ENCODE measurements at places on chromosomes 12 and 14.

DNA sequence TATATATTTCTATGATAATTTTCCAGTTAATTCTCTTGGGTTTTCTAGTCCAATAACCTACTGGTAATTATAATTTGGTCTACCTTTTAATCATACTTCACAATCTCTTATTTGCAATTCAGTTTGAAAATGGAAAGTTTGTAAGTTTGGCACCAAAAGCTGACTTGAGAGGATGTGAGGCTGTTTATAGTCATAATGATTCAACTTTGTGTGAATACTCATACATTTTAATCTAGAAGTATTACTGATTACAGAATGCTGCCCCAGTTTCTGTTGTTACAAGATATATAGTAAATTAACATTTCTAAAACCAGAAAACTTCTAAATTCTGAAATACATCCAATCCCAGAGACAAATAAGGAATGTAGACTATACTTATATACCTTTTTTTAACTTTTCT lies 158.2 kb downstream of the SLC38A4 start:
- no peak for DNase-seq

- DNase-seq: no peak
Observed at GRCh38 chr12:23093488-23093887, 468.5 kb downstream of the ETNK1 start.

- no peak for DNase-seq
Observed at GRCh38 chr12:59036973-59037762, 116.9 kb upstream of the LRIG3 start.

- DNase-seq: no peak
Observed at GRCh38 chr12:52211716-52212585, 20.1 kb upstream of the KRT80 start.

DNA sequence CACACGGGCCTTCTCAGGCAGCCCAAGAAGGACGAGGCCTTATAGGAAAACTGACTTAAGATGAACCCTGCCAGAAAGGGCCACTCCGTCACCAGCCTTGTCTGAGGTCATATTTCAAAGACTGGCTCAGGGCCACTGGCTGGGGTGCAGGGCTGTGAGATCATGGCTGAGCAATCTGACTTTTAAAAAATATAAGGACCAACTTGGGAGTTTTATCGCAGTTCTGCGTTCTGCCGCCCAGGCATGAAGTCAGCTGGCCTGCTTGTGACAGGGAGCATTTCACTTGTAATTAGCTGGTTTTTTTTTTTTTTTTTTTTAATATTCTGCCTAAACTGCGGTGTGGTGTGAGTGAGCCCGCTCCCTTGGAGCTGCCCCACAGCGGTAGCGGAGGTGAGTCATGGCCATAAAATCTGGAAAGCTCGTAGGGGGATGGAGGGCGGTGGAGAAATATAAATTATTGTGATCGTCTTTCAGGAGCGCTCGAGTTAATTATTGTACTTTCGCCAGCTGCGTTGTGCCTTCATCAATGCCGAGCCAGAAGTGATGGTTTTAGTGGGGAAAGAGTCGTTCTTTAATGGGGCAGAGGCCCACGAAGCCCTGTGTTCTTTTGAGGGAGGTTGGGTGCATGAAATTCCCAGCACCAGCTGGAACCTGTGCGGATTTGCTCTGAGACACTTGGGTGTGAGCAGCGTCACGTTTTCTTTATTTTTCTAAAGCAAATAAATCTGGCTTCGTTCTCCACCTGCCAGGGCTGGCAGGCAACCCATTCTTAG lies 231.9 kb downstream of the C12orf75 start:
- peak; percentile 76 for DNase-seq

DNA sequence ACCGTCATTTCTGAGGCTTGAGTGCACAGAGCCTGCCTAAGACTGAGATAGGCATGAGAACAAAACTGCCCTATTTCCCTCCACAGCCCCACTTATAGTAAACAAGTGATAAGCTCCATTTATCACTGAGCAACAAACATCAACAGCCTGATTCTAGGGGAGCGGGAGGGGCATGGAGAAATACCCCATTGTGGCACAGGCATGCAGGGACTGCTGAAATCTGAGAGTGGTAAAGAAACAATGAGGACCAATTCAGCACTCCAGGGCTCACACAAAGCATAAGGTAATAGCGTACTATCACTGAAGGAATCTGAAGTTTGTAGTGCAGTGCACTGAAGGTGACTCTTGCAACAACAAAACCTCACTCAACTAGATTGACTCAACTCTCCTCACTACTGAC lies 186.7 kb downstream of the ANO2 start:
- no peak for DNase-seq

DNA sequence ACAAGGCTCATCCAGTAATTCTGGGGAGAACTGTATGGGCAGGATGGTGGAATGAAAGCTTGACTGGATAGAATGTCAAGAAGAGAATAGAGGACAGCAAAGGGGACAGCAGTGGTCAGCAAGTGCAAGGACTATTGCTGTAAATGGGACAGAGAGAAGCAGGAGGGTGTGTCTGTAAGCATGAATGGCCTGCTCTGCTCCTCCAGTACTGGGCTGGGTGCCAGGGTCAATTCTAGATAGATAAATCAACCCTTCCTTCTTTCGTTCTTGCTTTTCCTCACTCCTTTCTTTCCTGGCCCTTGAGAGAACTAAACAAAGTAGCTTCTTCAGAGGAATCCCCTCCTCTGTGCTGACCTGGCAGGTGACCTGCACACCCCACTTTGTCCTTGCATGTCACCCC lies 1019.2 kb downstream of the BCL11B start:
- no peak for DNase-seq

DNA sequence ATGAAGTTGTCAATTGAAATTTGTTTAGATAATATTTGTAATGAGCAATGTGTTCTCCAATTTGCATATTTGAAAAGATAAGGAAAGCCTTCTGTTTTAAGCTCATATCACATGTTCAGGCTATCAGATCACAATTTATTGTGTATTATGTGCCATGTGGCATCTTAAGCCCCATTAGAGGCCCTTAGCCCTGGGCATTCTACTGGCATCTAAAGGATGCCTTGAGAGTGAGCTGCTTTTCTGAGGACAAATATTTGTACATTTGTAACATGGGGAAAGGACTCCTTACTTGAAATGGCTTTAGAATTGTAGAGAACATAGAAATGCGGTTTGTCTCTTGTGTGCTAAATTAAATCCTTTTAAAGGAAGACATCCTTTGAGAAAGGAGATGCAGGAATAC lies 62.2 kb downstream of the RMST start:
- no peak for DNase-seq

DNA sequence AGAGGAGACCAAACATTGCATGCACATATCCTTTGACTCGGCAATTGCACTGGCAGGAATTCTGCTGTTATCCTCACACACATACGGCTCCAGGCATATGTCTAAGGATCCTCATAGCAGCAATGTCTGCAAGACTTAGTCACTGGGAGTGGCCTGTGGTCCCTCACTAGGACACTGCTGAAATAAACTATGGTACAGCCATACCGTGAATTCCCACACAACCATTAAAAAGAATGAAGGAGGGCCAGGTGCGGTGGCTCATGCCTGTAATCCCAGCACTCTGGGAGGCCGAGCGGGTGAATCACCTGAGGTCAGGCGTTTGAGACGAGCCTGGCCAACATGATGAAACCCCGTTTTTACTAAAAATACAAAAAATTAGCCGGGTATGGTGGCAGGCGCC lies 105.1 kb downstream of the ZFP36L1 start:
- DNase-seq: peak; percentile 13

DNA sequence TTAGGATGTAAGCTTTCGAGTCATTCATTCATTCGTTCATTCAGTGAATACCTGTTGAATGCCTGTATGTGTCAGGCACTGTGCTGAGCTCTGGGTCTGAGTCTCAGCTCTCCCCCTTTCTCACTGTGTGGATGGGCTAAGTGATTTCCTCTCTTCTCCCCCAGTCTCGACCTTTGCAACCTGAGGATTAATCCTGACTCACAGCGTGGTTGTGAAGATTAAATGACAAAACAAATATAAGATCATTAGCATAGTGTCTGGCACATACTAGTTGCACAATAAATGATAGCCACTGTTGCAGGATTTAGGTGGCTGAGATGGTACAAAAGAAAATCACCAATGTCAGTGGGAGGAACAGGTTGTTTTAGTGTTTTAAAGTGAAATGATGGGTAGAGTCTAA lies 136.7 kb downstream of the GPR135 start:
- DNase-seq: no peak

DNA sequence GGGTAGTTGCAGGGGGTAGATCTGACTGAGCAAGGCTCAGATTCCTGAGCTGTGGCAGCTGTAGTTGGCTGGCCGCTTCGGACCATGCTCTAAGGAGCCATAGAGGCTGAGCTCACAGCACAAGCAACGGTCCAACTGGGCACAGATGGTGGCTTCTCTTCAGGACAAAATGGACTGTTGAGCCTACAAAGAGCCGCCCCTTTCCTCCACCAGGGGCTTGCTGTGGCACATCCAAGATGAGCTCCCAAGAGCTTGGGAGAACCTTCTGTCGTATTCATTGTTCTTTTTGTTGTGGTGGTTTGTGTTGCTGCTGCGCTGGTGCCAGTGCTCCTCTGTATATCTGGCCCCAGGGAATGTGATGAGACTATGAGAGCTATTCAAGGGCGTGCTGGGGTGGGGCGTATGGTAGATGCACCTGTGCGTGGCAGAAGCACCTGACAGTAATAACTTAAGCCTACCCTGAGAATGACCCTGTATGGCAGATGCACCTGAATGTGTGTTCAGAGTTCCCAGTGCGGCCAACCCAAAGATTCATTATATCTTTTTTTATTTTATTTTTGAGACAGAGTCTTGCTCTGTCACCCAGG lies 17.8 kb upstream of the LGALS3 start:
- no peak for DNase-seq

GRCh38 chr14:90593254-90594040 lies 196.6 kb downstream of the CALM1 start:
- DNase-seq: no peak

GRCh38 chr12:80954857-80955520 lies 17.3 kb upstream of the LIN7A start:
- DNase-seq: no peak

DNA sequence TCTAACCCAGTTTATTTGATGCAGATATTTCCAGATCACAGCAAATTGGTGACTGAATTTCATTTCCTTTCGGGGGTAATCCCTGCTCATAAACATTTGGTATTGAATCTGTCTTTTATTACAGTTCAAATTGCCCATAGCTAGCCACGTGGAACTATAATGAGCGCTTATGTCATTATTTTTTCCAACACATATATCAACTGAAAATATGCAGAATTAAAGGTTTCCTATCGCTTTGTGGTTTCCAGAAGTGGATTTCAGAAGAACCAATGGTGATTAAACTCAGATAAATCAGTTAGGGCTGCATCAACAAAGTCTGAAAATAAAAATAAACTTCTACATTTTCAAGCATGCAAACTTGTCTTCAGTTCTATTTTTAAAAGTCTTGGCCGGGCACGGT lies 111.9 kb downstream of the PIK3C2G start:
- no peak for DNase-seq

DNA sequence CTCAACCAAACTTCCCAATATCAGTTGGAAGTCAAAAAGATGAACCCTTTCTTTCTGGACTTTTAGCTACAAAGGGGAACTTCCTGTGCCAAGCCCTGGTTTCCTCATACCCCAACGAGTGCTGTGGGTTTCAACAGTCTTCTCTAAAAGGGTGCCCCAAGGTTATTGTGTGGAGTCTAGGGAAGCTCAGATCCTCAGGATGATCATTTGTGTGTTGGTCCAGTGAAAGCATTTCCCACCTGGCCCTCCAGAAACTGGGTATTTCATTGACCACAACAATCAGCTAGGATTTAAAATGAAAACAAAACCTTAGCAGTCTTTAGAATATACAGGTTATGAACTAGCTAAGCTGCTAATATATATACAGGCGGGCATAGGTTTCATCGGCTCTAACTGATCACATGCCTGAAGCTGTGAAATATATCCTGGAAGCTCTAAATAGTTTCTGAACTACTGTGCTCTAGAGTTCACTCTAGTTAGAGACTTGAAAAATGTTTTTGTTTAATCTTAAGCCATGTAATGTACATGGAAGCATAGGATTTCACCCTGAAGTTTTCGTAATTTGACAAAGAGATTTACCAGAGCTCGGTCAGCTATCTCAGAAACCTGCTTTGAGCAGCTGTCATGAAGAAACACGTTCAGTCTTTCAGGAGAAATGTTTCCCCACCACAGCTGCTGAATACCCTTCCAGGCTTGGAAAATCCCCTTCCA lies 29.6 kb downstream of the P2RX4 start:
- DNase-seq: no peak

- no peak for DNase-seq
Observed at GRCh38 chr12:20374795-20375194, 6.5 kb downstream of the PDE3A start.

DNA sequence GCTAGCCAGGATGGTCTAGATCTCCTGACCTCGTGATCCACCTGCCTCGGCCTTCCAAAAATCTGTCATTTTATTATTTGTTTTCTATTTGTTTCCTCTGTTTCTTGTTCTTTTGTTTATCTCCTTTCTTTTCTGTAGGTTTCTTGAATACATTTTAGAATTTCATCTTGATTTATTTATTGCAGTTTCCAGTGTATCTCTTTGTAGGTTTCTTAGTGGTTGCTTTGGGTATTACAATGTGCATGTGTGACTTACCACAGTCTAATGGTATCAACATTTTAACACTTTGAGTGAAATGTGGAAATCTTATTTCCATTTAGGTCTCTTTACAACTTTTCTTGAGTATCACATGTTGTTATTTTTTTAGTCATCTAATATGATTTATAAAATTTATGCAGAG lies 29.9 kb upstream of the MUCL1 start:
- DNase-seq: no peak

DNA sequence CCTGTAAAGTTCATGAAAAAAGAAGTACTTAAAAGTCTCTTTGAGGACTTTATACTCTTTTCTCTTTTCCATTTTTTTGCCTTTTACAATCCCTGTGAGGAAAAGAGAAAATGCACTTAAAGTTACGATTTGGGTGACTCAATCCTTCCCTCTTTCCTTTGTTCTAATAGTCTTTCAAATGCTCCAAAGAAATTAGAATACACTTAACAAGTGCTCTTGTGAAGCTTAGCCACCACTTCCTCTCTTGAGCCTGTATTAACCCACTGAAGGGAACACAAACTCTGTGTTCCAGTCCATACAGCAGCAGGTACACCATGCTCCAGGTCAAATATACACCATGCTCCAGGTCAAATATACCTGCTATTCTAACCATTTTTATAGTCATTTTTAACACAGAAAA lies 581.1 kb upstream of the MGAT4C start:
- no peak for DNase-seq

DNA sequence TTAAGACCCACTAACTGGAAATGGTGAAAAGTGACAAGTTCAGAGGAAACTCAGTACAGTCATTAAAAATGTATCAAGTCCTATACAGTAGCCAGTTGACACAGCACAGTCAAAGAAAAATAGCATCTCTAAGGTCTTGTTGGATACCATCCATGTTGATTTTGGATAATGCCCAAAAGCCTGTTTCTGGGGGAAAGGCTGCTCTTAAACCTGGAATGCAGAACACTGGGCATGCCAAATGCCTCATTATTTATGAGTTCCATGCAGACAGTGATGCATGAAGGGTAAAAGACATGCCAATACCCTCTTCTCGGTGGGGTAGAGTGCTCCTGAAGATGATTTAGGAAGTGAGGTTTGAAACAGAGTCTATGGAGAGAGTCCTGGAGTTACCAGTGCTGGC lies 29.6 kb downstream of the KCNK13 start:
- DNase-seq: no peak

Data from uterus (tissue), 4 donors.